ENCODE measurements at places on chromosomes 11 and 22. TPM values are rescaled to one million over a fixed set of nuclear protein-coding genes. Genes with fewer than 3 reads are reported as not detected.

- H3K36me3 ChIP-seq, result no peaks in the 10 kb centered on the region
- H3K4me3 ChIP-seq, result no peak overlapping the region
- no peak overlapping the region for H3K27ac ChIP-seq
- no peaks in the 10 kb centered on the region for H3K4me1 ChIP-seq
Observed at GRCh38 chr11:33227578-33228261, 29.5 kb upstream of the HIPK3 start.

NAALADL1 gene
- 1.6 TPM for total RNA-seq

DNA sequence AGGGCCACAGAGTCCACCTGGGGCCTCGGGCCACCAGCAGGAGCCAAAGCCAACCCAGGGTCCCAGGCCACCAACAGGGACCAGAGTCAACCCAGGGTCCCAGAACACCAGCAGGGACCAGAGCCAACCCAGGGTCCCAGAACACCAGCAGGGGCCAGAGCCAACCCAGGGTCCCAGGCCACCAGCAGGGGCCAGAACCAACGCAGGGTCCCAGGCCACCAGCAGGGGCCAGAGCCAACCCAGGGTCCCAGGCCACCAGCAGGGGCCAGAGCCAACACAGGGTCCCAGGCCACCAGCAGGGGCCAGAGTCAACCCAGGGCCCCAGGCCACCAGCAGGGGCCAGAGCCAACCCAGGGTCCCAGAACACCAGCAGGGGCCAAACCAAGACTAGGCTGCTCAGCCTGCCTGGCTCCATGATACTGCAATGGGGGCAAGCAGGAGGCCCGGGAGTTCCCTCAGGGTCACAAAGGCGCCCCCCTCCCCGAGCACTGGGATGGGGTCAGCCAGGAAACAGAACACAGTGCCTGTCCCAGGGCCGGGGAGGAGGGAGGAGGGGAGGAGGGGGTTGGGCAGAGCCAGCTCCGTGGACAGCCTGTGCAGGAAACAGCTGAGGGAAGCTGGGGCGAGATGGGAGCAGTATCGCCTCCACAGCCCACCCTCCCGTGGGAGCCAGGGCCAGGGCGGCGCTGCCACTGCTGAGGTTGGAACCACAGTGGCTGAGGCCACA is 62.0 kb upstream of the PRR5 start:
- no peak for DNase-seq
- no peak overlapping the region for H3K4me3 ChIP-seq
- no peaks in the 10 kb centered on the region for H3K4me1 ChIP-seq
- H3K27ac ChIP-seq, result no peak overlapping the region

DNA sequence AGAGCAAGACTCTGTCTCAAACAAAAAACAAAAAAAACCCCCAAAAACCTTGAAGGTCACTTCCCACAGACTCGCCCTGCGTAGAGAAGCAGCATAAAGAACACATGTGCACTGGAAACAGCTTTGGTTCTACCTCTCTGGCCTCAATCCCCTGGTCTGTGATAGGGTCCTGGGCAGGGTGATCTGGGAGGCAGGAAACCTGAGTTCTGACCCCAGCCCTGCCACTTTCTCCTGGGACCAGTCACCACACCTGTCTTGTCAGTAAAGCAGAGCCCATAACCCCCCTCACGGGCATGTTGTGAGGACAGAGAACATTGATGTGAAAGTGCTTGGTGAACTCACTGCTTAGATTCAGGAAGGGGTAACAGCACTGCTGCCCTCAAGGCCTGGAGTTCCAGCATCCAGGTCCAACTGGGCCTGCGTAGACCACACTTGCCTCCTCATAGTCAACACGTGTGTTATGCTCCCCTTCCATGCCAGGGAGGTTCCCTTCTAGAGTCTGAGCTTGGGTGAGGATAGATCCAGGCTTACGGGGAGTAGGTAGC is 11.4 kb downstream of the UCP2 start:
- no peaks in the 10 kb centered on the region for H3K27me3 ChIP-seq
- no peak overlapping the region for H3K27ac ChIP-seq
- no peak overlapping the region for H3K4me3 ChIP-seq

GRCh38 chr22:25080855-25081254 is 118.8 kb upstream of the CRYBB3 start:
- no peaks in the 10 kb centered on the region for H3K36me3 ChIP-seq
- H3K27me3 ChIP-seq, result no peaks in the 10 kb centered on the region
- DNase-seq, result no peak
- no peak overlapping the region for H3K27ac ChIP-seq
- H3K4me1 ChIP-seq, result peaks cover 2% of the 10 kb centered on the region

- no peak overlapping the region for H3K4me3 ChIP-seq
- H3K4me1 ChIP-seq, result peaks cover 92% of the 10 kb centered on the region
- no peaks in the 10 kb centered on the region for H3K27me3 ChIP-seq
- no peak for DNase-seq
Observed at GRCh38 chr11:125170001-125170509, 5.5 kb downstream of the PKNOX2 start.

GRCh38 chr11:118622376-118623268 is 15.2 kb downstream of the PHLDB1 start:
- no peak overlapping the region for H3K4me3 ChIP-seq
- H3K36me3 ChIP-seq, result no peaks in the 10 kb centered on the region
- H3K4me1 ChIP-seq, result peaks cover 45% of the 10 kb centered on the region
- H3K27me3 ChIP-seq, result no peaks in the 10 kb centered on the region

- H3K36me3 ChIP-seq, result peaks cover 19% of the 10 kb centered on the region
- H3K4me1 ChIP-seq, result no peaks in the 10 kb centered on the region
- no peak overlapping the region for H3K27ac ChIP-seq
- no peaks in the 10 kb centered on the region for H3K27me3 ChIP-seq
- H3K4me3 ChIP-seq, result no peak overlapping the region
Observed at GRCh38 chr22:43172191-43172590, 14.7 kb downstream of the TTLL12 start.

SCUBE1 gene
- under 0.01 TPM for total RNA-seq

RIBC2 gene
- not detected for total RNA-seq

SLC1A2 gene
- total RNA-seq, result 23.1 TPM

KCNQ1OT1 gene
- total RNA-seq, result 9.2 TPM

- no peak overlapping the region for H3K27ac ChIP-seq
- H3K36me3 ChIP-seq, result no peaks in the 10 kb centered on the region
- no peak overlapping the region for H3K4me3 ChIP-seq
- H3K27me3 ChIP-seq, result no peaks in the 10 kb centered on the region
Observed at GRCh38 chr11:131580476-131580875, 210.1 kb downstream of the NTM start.

- no peaks in the 10 kb centered on the region for H3K27me3 ChIP-seq
- H3K36me3 ChIP-seq, result no peaks in the 10 kb centered on the region
- no peak for DNase-seq
- H3K27ac ChIP-seq, result peak overlapping the region; percentile 43
Observed at GRCh38 chr11:112175599-112175952, 264 bp downstream of the BCO2 start.

DNA sequence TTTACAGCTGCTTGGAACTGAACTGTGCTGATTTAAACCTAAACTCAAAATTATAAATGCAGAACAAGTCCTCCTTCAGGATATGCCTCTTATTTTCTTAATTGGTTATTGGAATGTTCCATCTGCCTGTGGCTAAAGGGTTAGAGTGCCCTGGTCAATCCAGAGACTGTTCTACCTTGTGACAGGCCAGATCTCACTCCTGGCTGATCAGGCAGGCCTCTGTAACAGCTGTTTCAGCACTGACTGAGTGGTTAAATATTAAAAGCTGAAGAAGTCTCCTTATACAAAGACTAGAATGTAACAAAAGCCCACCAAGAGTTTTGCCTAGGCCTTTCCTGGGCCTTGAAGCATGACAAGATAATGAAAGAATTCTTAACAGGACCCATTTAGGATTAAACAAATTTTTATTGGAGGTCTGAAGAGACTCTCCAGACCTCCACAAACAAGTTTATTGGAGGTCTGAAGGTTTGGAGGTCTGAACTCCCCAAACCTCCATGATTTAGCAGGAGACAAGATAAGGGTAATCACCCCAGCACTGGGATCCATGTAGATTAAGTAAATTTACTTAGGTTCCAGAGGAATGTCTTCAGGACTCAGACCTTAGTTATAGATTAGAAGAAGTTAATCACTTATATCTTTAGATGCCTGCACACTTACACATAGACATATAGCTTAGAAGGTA is 35.8 kb downstream of the TMPRSS5 start:
- no peaks in the 10 kb centered on the region for H3K27me3 ChIP-seq
- no peak overlapping the region for H3K4me3 ChIP-seq
- H3K4me1 ChIP-seq, result no peaks in the 10 kb centered on the region

NXPE2 gene
- not detected for total RNA-seq

SCGB1D2 gene
- total RNA-seq, result not detected

- H3K27ac ChIP-seq, result peak within 1 kb of the TSS; percentile 56
- DNase-seq, result peak; percentile 85
- H3K27me3 ChIP-seq, result no peaks in the 10 kb centered on the region
- H3K4me1 ChIP-seq, result peaks cover 19% of the 10 kb centered on the region
Observed at GRCh38 chr22:41301085-41302020, at the start of gene ZC3H7B. Gene ZC3H7B (plus strand): TSS chr22:41301525. CDS start chr22:41320661, 19,136 bp downstream.

GRCh38 chr11:78038697-78039313 is 15.7 kb upstream of the KCTD14 start:
- no peak overlapping the region for H3K4me3 ChIP-seq
- H3K27ac ChIP-seq, result peak overlapping the region; percentile 74
- H3K36me3 ChIP-seq, result no peaks in the 10 kb centered on the region
- peaks cover 39% of the 10 kb centered on the region for H3K4me1 ChIP-seq
- DNase-seq, result peak; percentile 88
- H3K27me3 ChIP-seq, result no peaks in the 10 kb centered on the region

- no peak overlapping the region for H3K27ac ChIP-seq
- no peak overlapping the region for H3K4me3 ChIP-seq
- H3K27me3 ChIP-seq, result no peaks in the 10 kb centered on the region
- no peak for DNase-seq
- no peaks in the 10 kb centered on the region for H3K4me1 ChIP-seq
- no peaks in the 10 kb centered on the region for H3K36me3 ChIP-seq
Observed at GRCh38 chr11:114896594-114896993, 218.3 kb downstream of the NXPE2 start.

- no peak overlapping the region for H3K27ac ChIP-seq
- no peak overlapping the region for H3K4me3 ChIP-seq
- no peaks in the 10 kb centered on the region for H3K36me3 ChIP-seq
- no peaks in the 10 kb centered on the region for H3K27me3 ChIP-seq
Observed at GRCh38 chr11:109914809-109915653, 178.2 kb upstream of the ZC3H12C start.

SNX32 gene
- 0.26 TPM for total RNA-seq

GRCh38 chr11:107591378-107592230 is 657 bp downstream of the ELMOD1 start:
- no peak overlapping the region for H3K27ac ChIP-seq
- H3K4me1 ChIP-seq, result peaks cover 26% of the 10 kb centered on the region
- peaks cover 11% of the 10 kb centered on the region for H3K27me3 ChIP-seq
- H3K36me3 ChIP-seq, result no peaks in the 10 kb centered on the region
- no peak for DNase-seq

DNA sequence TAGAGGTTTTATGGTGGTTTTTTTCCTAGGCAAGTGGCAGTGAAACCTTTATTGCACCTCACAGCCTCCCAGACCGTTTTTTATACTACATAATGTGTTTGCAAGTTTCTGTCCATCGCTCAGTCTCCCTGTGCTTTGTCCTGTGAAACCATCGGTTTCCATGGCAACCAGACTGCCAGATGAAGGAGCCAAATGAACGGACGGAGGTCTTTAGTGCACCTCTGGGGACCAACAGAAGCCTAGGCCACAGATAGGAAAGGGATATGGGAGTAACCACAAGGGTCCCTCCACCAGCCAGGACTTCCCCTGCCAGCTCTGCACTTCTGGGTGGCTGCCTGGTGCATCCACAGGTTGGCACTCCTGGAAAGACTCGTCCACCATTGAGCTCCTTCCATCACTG is 165.0 kb downstream of the CHST1 start:
- no peaks in the 10 kb centered on the region for H3K4me1 ChIP-seq
- no peak for DNase-seq
- no peak overlapping the region for H3K4me3 ChIP-seq

TEX12 gene
- not detected for total RNA-seq

- no peak for DNase-seq
- H3K4me1 ChIP-seq, result no peaks in the 10 kb centered on the region
- no peak overlapping the region for H3K4me3 ChIP-seq
- H3K27me3 ChIP-seq, result no peaks in the 10 kb centered on the region
Observed at GRCh38 chr11:88515002-88515401, 177.5 kb upstream of the CTSC start.

DNA sequence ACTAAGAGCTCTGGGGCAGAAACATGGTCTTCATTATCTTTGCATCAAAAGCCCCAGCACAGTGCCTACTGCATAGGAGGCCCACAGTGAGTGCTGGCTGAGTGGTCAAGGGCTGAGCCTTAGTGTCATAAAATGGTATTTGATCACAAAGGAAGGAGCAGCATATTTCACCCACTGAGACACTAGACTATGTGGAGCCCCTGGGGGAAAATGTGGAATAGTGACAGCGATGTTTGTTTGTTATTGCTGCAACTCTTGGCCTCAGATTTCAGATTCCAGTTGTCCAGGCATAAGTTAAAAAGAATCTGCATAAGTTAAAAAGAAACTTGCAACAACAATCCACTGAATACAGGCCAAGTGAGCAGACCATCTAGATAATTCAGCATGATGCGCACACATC is 7.0 kb downstream of the KIRREL3 start:
- no peak overlapping the region for H3K27ac ChIP-seq
- no peaks in the 10 kb centered on the region for H3K36me3 ChIP-seq
- no peaks in the 10 kb centered on the region for H3K4me1 ChIP-seq
- no peaks in the 10 kb centered on the region for H3K27me3 ChIP-seq
- no peak overlapping the region for H3K4me3 ChIP-seq
- DNase-seq, result no peak

DNA sequence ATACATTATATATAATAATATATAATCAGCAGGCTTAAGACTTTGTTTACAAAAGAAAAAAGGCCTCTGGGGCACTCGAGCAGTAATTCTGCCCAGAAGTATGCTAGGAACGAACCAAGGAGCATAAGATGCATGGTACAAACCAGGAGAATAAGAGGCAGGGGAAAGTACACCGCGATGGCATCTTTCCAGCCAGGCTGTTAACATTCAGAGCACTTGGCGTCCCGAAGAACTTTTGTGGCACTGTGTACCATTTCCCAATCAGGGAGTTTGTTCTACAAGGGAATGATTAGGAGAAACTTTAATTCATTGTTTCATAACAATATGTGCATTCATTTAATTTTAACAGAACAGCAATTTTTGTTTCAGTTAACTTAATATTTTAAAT is 125.1 kb downstream of the WT1 start:
- DNase-seq, result no peak
- no peak overlapping the region for H3K4me3 ChIP-seq
- H3K4me1 ChIP-seq, result no peaks in the 10 kb centered on the region
- no peak overlapping the region for H3K27ac ChIP-seq
- no peaks in the 10 kb centered on the region for H3K27me3 ChIP-seq

GRCh38 chr22:20644071-20644642 is 129.8 kb upstream of the SERPIND1 start:
- no peak overlapping the region for H3K4me3 ChIP-seq
- H3K4me1 ChIP-seq, result no peaks in the 10 kb centered on the region
- H3K27me3 ChIP-seq, result no peaks in the 10 kb centered on the region
- H3K27ac ChIP-seq, result no peak overlapping the region
- no peaks in the 10 kb centered on the region for H3K36me3 ChIP-seq
- DNase-seq, result no peak

- no peak overlapping the region for H3K27ac ChIP-seq
- H3K4me1 ChIP-seq, result peaks cover 7% of the 10 kb centered on the region
- no peak for DNase-seq
- no peaks in the 10 kb centered on the region for H3K36me3 ChIP-seq
- H3K27me3 ChIP-seq, result no peaks in the 10 kb centered on the region
- no peak overlapping the region for H3K4me3 ChIP-seq
Observed at GRCh38 chr11:34680918-34681586, 60.2 kb downstream of the EHF start.
